ENCODE measurements at places on chromosomes 2 and 18. TPM values are rescaled to one million over a fixed set of nuclear protein-coding genes. Genes with fewer than 3 reads are reported as not detected.

DNA sequence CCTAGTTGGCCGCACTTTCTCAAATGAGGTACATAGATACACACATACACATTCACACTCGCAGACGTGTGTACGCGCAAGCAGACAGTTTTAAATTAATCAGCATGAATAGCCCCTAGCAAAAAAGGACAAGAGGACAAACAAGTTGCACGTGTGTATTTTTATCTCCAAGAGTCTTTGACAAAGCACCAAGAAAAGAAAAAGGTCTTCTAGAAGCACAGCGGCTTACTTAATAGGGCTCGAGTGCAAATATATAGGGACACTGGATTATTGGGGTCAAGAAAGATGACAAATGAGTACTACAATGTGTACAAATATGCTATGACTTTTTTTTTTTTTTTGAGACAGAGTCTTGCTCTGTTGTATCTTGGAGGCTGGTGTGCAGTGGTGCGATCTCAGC, 1.7 kb upstream of the BCL2 start:
- DNase-seq, result no peak

The UGT1A4 gene
- total RNA-seq, result 0.10 TPM

The GULP1 gene
- total RNA-seq, result 144 TPM

GRCh38 chr2:45180033-45180746, 170.9 kb upstream of the SIX2 start:
- DNase-seq, result no peak

- no peak for DNase-seq
Measured at GRCh38 chr18:621291-622043, 24.7 kb downstream of the CLUL1 start.

The ELOA2 gene
- not detected for total RNA-seq

GRCh38 chr2:33931164-33931563, 332.1 kb upstream of the FAM98A start:
- DNase-seq, result no peak

DNA sequence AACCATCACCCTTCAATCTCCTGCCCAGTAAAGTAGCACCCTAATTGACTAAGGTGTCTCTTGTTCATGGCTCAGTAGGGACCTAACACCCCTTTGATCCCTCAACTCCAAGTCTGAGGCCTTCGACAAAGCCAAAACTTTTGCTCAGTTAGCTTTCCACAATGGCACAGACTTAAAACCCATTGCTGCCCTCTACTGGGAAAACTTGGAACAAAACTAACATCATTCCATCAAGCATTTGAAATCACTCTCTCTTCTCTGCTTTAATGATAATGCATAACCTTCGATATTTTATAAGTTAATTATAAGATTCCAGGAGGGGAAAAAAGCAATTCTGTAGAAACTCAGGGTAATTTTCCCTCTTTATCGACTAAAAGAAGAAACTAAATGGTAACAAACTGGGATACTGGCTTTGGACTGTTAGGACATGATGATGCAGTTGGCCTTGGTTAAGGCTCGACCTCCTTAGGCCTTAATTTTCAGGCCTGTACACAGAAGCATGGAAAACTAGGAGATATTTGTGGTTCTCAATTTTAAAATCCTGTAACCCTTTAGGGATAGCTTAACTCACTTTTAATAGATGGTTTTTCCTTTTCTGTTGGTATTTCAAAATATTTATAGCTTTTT, 127.8 kb downstream of the STK39 start:
- DNase-seq, result peak; percentile 49

The LCLAT1 gene
- 36.0 TPM for total RNA-seq

DNA sequence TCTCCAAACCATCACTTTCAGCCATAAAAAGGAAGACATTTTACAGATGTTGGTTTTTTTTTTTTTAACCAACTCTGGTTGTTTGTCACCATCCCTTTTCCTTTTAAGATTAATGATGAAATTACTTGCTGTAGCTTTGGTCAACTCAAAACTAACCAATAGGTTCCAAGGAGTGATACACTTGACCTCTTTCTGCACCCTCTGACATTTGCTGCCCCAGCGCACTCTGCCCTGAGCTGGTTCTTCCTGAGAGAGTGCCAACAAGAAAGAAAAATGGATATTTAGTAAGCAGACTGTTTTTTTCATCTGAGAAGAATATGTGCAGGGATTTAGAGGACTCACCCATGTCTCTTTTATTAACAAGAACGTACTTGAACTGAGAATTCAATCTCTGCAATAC, 520.0 kb downstream of the TXNL1 start:
- no peak for DNase-seq

All from Caki2 (cell line).